Left lung (tissue), 14 donors: ENCODE measurements at places on chromosomes 3 and 15. TPM values are rescaled to one million over a fixed set of nuclear protein-coding genes. Genes with fewer than 3 reads are reported as not detected.

The NUP210 gene
- 17.6 TPM for polyA plus RNA-seq

The MYRIP gene
- polyA plus RNA-seq, result 0.64 TPM

The PHLDB2 gene
- 62.7 TPM for polyA plus RNA-seq

The SH3BP5 gene
- 57.0 TPM for polyA plus RNA-seq

GRCh38 chr15:52557274-52557641, 11.6 kb downstream of the ARPP19 start:
- DNase-seq, result no peak
